ENCODE measurements at places on chromosomes 5 and 9. TPM values are rescaled to one million over a fixed set of nuclear protein-coding genes. Genes with fewer than 3 reads are reported as not detected.
A peak's percentile ranks its signal among the peaks of the same experiment; 100 is the strongest.

DNA sequence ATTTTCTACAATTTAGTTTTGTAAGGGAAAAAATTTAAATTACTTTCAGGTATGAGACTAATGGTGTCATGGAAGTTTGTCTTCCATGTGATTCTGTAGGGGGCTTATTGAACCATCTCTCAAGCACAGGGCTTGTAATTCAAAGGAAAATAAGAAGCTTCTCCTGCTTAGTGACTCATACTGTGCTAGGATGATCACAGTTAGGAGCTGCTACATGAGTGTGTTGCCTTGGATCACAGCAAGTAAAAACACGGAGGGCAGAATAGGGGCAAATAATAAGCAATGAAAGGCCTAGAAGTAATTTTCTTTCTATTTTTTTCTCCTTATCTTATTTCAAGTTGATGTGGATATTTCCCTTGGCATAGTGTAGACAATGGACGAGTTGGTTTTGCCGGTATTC lies 28.9 kb downstream of the TMEM167A start:
- no peaks in the 10 kb centered on the region for H3K4me1 ChIP-seq
- no peaks in the 10 kb centered on the region for H3K36me3 ChIP-seq
- H3K4me3 ChIP-seq: no peak overlapping the region
- H3K27me3 ChIP-seq: no peaks in the 10 kb centered on the region

Gene SPINK7
- total RNA-seq: not detected

DNA sequence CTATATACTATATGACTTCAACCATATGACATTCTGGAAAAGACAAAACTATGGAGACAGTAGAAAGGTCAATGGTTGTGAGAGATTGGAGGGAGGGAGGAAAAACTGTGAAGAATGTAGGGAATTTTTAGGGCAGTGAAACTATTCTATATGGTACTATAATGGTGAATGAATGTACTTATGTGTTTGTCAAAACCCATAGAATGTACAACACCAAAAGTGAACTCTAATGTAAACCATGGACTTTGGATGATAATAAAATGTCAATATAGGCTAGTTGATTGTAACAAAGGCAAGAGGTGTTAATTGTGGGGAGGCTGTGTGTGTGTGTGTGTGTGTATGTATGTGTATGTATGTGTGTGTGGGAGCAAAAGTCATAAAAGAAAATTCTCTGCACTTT lies 10.8 kb upstream of the STOM start:
- no peak overlapping the region for H3K27ac ChIP-seq
- no peak overlapping the region for H3K4me3 ChIP-seq
- no peaks in the 10 kb centered on the region for H3K36me3 ChIP-seq
- H3K4me1 ChIP-seq: no peaks in the 10 kb centered on the region
- no peaks in the 10 kb centered on the region for H3K27me3 ChIP-seq

Gene MUSK
- total RNA-seq: not detected

DNA sequence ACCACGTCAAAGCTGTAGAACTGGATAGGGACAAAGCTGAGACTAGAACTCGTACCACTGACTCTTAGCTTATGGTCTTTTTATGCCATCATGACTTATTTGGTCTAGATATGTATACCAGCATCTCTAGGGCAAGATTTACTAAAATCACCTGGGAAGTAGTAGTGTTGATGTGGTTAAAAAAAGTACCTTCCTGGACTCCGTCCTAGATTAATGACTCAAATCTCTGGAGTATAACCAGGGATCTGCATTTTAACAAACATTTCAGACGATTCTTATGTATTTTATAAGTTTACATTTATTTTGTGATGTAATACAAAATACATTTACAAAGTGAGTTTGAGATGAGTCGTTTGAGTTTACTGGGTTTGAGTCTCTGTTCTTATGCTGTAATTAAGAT lies 68.7 kb downstream of the ARHGAP26 start:
- H3K27ac ChIP-seq: no peak overlapping the region
- no peak for DNase-seq
- H3K36me3 ChIP-seq: no peaks in the 10 kb centered on the region
- H3K4me3 ChIP-seq: no peak overlapping the region
- H3K4me1 ChIP-seq: no peaks in the 10 kb centered on the region
- no peaks in the 10 kb centered on the region for H3K27me3 ChIP-seq

DNA sequence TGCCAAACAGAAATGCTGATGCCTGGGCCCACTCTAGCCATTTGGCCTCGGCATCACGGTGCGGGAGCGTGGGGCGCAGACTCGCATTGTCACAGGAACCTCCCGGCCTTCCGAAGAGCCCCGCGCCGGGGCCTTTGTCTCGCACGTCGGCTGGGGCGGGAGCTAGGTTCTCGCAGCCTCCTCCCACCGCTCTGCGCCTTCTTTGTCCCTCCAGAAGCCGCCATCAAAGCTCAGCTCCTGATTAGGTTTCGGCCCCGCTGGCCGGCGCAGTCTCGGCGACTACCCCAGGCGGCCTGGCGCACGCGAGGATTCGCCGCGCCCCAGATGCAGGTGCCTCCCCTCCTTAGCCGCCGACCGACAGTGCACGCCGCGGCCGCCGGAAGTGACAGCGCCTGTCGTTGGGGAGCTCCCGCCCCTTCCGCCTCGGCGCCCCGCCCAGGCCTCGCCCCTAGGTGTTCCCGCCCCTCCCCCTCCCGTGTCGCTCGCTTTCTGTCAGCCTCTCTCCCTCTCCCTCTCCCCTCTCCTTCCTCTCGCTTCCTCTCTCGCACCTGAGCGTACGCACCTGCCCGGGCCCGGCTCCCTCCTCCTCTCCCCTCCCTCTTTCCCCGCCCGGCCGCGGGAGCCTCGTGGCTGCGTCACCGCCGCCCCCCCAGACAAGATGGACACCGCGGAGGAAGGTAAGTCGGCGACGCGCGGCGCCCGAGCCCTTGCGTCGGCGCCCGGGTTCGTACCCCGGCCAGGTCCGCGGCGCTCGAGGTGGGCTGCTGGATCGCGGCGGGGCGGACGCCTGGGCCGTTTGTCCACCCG lies at the start of gene MARCHF6:
Gene MARCHF6, plus strand, starts transcription at position 455 of the 807 bp plus-strand sequence. Its CDS starts 204 bp downstream, at position 659.
- H3K4me1 ChIP-seq: peaks cover 17% of the 10 kb centered on the region
- DNase-seq: peak; percentile 89
- H3K4me3 ChIP-seq: peak within 1 kb of the TSS; percentile 94
- H3K27ac ChIP-seq: peak within 1 kb of the TSS; percentile 85
- no peaks in the 10 kb centered on the region for H3K36me3 ChIP-seq

GRCh38 chr9:89592963-89593726 lies 11.7 kb upstream of the GADD45G start:
- no peak overlapping the region for H3K27ac ChIP-seq
- no peak overlapping the region for H3K4me3 ChIP-seq

DNA sequence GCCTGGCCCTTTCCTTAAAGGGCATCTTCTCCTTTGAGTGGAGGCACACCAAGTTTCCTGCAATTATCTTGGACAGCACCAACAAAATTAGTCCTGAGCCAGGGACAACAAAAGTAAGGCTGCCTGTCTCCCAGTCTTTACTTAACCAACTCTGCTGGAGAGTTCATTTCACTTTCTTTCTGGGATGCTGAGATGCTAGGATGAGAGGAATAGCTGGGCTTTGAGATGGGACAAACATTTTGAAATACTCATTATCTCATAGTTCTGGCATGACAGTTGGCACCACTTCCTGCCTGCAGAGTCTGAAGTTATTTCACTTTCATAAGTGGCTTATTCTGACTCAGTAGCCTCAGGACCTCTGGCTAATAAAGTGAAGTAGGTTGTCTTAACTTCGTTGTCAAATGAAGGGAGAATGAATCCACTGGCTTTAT lies 157.0 kb downstream of the C9orf152 start:
- peak overlapping the region; percentile 99 for H3K4me3 ChIP-seq
- H3K27me3 ChIP-seq: no peaks in the 10 kb centered on the region
- H3K27ac ChIP-seq: peak overlapping the region; percentile 98
- H3K36me3 ChIP-seq: peaks cover 1% of the 10 kb centered on the region
- DNase-seq: peak; percentile 73
- H3K4me1 ChIP-seq: peaks cover 28% of the 10 kb centered on the region

DNA sequence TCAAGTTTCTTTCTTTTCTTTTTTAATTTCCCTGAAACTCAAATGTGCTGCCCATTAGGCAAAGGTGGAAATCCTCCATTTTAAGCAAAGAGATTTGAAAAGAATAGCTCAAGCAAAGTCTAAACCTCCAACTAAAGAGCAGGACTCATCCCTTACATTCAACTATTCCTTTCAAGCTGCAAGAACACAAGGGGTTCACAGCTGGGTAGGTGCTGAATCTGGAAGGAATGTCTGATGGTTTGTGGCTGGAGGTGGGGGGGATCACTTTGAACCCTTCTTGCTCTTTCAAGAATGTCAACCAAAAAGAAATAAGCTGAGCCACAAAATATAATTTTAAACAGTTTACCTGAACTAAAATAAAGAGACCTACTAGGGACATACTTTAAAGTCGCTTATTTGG lies 375.7 kb upstream of the CDH10 start:
- H3K27ac ChIP-seq: no peak overlapping the region
- H3K27me3 ChIP-seq: no peaks in the 10 kb centered on the region
- no peaks in the 10 kb centered on the region for H3K4me1 ChIP-seq
- H3K36me3 ChIP-seq: no peaks in the 10 kb centered on the region

GRCh38 chr5:175201393-175201792 lies 242.6 kb downstream of the DRD1 start:
- no peak overlapping the region for H3K27ac ChIP-seq
- no peaks in the 10 kb centered on the region for H3K36me3 ChIP-seq
- DNase-seq: no peak
- no peaks in the 10 kb centered on the region for H3K27me3 ChIP-seq
- H3K4me3 ChIP-seq: no peak overlapping the region

Gene OR1Q1
- total RNA-seq: not detected

Gene FOXE1
- not detected for total RNA-seq

Gene CSF2
- total RNA-seq: not detected

DNA sequence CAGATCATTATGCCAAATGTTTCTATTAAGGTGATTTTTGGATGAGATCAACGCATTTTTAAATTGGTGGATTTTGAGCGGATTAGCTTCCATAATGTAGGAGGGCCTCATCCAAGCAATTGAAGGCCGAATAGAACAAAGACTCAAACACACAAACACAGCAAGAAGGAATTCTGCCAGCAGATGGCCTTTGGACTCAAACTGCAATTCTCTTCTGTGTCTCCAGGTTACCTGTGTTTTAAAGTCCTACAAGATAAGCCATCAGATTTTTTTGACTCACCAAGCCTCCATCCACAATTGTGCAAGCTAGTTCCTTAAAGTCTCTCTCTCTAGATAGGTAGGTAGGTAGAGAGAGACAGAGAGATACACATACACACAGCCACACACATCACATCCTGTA lies 25.5 kb downstream of the CDH6 start:
- no peaks in the 10 kb centered on the region for H3K36me3 ChIP-seq
- H3K4me3 ChIP-seq: no peak overlapping the region
- H3K27me3 ChIP-seq: no peaks in the 10 kb centered on the region
- no peaks in the 10 kb centered on the region for H3K4me1 ChIP-seq

DNA sequence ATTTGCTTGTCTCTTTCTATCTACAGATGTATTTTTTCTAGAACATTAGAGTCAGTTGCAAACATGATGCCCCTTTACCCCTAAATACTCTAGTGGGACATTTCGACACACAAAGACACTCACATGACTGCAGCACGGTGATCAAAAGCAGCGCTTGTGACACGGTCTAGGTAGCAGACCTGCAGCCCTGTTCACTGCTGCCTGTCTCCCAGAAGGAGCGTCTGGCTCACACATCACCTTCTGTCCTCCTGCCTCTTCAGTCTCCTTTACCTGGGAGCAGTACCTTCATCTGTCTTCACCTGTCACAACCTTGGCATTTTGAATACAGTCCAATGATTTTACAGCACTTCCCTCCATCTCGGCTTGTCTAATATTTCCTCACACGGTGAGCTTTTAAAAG lies 51.9 kb upstream of the SH3PXD2B start:
- H3K4me1 ChIP-seq: no peaks in the 10 kb centered on the region
- peaks cover 5% of the 10 kb centered on the region for H3K27me3 ChIP-seq
- H3K27ac ChIP-seq: no peak overlapping the region
- no peak for DNase-seq
- no peak overlapping the region for H3K4me3 ChIP-seq

DNA sequence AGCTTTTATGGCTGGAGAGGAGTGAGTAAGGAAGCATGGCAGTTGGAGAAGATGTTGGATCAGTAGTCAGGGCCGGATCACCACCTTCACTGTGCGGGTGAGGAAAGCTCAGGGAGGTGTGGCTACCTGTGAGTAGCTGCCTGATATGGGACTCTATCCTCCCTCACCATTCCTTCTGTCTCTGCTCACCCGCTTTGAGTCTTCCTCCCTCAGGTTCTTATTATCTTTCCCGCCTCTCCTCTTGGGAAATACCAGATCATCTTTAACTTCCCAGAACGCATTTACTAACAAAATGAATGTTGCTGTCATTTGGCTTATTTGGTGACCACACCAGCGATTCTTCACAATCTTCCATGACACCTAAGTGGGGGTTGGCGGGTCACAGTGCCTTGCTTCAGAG lies 140.7 kb upstream of the GPR151 start:
- no peak for DNase-seq
- no peaks in the 10 kb centered on the region for H3K4me1 ChIP-seq
- no peak overlapping the region for H3K27ac ChIP-seq
- no peaks in the 10 kb centered on the region for H3K27me3 ChIP-seq

Gene GPR150
- 0.31 TPM for total RNA-seq

DNA sequence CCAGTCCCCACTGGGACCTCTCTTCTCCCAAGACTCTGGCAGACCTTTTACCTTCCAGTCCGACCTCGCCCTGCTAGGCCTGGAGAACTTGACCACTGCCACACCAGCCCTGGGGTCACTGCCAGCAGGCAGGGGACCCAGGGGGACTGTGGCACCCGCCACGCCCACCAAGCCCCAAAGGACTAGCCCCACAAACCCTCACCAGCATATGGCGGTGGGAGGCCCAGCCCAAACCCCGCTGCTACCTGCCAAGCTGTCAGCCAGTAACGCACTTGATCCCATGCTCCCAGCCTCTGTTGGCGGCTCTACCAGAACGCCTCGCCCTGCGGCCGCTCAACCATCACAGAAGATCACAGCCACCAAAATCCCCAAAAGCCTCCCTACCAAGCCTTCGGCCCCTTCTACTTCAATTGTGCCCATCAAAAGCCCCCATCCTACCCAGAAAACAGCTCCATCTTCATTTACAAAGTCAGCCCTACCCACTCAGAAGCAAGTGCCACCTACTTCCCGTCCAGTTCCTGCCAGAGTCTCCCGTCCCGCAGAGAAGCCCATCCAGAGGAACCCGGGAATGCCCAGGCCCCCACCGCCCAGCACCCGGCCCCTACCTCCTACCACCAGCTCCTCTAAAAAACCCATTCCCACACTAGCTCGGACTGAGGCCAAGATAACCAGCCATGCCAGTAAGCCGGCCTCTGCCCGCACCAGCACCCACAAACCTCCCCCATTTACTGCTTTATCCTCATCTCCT lies 13.1 kb downstream of the COL27A1 start:
- H3K36me3 ChIP-seq: no peaks in the 10 kb centered on the region
- H3K4me1 ChIP-seq: peaks cover 2% of the 10 kb centered on the region

Gene TEX10
- 21.2 TPM for total RNA-seq

- H3K36me3 ChIP-seq: no peaks in the 10 kb centered on the region
- H3K4me3 ChIP-seq: no peak overlapping the region
- H3K27me3 ChIP-seq: peaks cover 7% of the 10 kb centered on the region
- no peak for DNase-seq
- no peaks in the 10 kb centered on the region for H3K4me1 ChIP-seq
- H3K27ac ChIP-seq: no peak overlapping the region
Observed at GRCh38 chr5:170252720-170253350, 20.1 kb downstream of the C5orf58 start.
